ENCODE measurements at places on chromosomes 12 and 14. TPM values are rescaled to one million over a fixed set of nuclear protein-coding genes. Genes with fewer than 3 reads are reported as not detected.

DNA sequence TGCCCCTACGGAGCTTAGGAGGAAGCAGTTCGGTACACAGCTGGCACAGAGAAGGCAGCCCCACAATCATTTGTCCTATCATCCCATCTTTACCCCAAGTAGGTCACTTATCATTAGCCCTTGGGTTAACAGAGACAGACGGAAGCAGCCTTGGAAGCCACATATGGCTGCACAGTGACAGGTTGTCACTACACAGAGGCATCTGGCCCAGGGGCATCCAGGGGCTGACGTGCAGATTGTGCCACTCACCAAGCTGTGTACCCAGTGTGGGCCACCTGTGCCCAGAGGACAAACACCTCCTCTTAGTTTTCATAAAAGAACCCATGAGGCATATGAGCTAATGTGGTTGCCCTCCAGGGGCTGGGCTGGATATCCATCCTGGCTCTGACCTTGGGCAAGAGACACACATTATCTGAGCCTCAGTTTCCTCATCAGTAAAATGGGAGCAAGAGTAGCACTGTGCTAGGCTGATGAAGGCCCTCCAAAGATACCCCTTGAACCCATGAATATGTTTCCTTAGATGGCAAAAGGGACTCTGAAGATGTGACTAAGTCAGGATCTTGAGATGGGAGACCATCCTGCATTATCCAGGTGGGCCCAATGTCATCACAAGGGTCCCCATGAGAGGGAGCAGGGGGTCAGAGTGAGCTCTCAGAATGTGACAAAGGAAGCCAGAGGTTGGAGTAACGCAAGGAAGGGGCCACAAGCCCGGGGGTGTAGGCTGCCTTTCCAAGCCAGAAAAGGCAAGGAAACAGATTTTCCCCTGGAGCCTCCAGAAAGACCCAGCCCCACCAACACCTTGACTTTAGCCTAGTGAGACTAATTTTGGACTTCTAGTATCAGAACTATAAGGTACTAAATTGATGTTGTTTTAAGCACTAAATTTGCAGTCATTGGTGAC, 64.6 kb downstream of the C14orf132 start:
- DNase-seq = no peak

DNA sequence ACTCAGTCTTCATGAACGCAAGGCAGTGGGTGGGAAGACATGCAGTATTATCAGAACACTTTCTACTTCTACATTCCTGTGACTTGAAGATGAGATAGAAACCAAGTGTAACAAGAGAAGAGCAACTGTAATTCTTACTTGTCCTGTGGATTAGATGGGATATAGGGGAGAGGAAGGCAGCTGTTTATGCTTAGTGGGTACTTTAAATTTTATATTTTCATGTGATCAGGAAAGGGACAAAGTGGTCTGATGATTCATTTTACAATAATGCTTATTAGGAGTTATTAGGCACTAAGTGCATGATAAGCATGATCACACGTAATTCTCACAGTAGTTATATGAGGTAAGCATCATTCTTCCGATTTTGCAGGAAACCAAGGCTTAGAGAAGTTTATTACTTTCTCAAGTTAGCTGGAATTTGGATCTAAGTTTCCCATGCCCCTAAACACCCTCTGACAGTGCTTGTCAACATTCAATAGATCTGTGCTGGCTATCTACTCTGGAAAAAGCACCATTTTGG, 52.7 kb downstream of the PTGER2 start:
- DNase-seq = no peak

DNA sequence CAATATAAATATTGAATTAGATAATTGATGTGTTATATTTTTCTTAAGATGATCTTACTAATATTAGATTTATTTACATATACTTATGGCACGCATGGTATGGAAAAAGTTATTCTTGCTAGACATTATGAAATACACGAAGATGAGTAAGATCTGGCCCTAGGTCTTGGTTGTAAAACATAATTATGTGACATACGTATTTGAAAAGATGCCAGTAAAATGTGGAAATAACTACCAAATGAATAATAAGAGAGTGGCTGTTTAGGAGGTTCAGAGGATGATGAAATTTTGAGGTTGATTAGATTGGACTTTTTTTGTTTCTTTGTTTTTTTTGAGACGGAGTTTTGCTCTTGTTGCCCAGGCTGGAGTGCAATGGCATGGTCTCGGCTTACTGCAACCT, 41.3 kb downstream of the FANCM start:
- no peak for DNase-seq

DNA sequence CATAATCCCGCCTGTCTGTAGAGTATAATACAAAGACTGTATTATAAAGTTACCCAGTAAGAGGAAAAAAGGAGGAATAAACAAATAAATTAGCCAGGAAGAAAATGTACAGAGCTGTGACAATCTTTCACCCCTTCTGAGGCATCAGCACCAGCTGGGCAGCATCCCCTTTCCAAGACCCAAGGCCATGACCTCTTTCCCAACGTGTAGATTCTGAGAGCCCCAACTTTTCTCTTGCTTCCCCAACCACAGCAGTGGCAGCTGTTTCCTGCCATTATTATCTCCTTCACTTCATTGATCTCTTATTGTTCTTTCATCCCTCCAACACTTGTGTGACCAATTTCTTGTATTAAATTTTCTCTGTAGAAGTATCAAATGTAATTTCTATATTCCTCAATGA, 101.6 kb downstream of the BBS10 start:
- DNase-seq = no peak

- no peak for DNase-seq
Observed at GRCh38 chr12:107642240-107642639, 43.4 kb upstream of the PWP1 start.

Gene CELA1
- not detected for total RNA-seq

GRCh38 chr14:106631879-106632278, 1105.5 kb downstream of the TMEM121 start:
- DNase-seq = no peak

Gene KRT5
- not detected for total RNA-seq

Gene P2RX2
- total RNA-seq = 3.0 TPM

GRCh38 chr12:76449583-76449982, 101.4 kb upstream of the BBS10 start:
- no peak for DNase-seq

DNA sequence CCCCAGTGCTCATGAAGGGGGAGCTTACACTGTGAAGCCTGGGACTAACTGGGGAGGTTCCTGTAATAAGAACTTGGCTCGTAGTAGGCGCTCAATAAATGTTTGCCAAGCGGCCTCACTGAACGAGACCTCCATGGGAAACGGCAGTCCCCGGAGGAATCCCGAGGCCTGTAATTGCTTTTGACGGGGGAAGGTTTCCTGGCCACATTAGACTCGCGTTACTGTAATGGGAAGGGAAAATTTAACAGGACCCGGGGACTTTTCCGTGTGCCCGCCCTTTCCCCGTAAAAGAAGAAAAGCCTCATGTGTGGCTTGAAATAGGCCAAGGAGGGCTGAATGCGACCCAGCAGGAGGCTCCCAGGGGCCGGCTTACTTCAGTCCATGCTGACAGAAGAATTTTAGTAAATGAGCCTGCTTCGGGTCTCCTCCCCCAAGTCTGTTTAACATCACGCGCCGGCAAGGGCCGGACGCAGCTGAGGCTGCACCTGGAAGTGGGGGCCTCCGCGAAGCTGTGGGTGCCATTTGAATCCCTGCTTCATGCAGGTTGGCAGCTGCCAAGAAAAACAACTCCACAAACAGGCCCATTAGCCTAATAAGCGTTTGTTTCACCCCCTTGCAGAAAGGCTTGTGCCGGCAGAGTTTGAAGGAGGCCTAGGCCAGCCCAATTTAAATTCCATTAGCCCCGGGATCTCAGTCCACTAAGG, 39.8 kb upstream of the PWP1 start:
- peak; percentile 88 for DNase-seq

Gene CCDC63
- total RNA-seq = not detected

DNA sequence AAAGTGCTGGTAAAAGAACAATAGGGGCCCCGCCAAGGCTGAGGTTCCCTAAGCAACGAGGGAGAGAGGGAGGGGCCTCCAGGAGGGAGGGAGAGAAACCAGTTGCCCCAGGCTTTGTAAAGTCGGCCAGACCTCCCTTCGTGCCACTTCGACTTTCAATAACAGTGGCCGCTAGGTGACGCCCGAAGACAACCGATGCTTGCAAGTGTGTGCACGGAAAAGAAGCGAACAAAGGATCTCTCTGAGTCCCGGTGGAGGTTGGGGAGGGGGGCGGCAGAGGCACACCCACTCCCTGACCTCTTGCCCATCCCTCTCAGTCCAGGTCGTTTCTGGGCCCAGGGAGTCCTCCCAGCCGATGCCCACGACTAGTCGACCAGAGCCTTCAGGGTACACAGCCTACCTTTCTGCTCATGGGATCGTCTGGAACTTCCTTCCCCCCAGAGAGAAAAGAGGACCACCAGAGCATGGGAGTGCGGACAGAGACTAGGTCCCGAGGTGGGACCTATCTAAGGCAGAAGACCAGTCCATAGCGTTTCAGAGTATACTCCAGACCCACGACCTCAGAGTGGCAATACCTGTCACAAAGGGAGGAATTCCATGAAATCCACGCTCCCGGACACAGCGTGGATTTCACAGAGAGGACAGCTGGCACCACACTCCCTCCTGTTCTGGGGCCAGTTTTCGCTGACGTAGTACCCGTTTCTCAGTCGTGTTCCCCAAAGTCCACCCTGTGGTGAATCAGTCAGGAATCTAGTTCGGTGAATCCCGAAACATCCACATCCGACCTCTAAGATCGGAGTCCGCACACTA, 262.7 kb upstream of the ALG10B start:
- DNase-seq = peak; percentile 71
